ENCODE measurements at places on chromosomes 12 and 14.

DNA sequence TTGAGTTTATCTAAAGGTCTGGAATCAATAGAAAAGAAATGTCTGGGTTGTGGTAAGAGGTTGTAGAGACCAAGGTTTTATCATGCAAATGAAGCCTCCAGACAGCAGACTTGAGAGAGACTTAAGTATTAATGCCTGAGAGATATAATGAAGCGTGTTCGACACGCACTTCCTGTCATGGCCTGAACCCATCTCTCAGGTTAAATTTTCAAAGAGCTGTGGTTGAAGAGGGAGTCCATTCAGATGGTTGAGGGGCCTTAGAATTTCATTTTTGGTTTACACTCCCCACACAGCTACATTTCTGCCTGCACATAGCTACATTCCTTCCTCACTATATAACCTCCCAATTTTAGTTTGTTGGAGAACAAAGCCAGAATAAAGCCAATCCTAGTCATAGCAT is 10.1 kb upstream of the CLEC12A start:
- DNase-seq = no peak

DNA sequence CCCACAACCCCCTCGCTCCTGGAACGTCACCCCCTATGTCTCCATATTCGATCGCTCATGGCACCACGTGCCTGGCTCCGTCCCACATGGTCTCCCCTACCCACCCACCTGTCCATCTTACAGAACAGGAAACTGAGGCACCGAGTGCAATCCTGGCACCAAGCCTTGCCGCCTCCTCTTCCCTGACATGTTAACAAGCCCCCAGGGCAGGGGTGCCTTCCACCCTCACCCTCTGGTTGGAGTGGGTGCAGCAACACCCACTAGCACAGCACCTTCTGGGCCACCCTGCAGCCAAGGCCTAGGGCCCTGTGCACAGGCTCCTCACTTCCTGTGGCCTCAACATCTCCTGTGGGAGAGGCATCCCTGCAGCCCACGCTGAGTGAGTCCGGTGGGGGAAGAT is 110.3 kb downstream of the RFLNA start:
- no peak for DNase-seq

DNA sequence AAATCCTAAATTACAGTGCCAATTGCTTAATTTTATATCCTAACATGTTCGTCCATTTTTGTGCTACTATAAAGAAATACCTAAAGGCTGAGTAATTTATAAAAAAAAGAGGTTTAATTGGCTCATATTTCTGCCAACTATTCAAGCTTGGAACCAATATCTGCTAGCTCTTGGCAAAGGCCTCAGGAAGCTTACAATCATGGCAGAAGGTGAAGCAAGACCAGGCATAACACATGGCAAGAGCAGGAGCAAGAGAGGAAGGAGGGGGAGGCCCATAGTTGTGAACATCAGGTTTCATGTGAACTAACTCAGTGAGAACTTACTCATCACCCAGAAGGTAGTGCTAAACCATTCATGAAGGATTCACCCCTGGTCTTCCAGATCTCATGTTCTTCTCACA is 494.3 kb downstream of the CCER1 start:
- no peak for DNase-seq

- DNase-seq = no peak
Observed at GRCh38 chr14:58287607-58288042, 10.7 kb upstream of the ARID4A start.

DNA sequence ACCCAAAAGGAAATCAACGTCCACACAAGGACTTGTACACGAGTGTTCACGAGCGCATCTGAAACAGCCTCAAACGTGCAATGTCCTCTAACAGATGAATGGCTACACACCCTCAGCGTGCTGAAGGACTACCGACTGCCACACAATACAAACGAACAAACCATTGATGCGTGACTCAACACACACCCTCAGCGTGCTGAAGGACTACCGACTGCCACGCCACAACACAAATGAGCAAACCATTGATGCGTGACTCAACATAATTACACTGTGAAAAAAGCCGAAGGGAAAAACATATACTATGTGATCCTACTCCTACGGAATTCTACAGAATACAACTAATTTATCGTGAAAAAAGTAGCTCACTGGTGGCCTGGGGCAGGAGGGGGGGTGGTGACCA is 25.1 kb upstream of the BTBD6 start:
- no peak for DNase-seq

DNA sequence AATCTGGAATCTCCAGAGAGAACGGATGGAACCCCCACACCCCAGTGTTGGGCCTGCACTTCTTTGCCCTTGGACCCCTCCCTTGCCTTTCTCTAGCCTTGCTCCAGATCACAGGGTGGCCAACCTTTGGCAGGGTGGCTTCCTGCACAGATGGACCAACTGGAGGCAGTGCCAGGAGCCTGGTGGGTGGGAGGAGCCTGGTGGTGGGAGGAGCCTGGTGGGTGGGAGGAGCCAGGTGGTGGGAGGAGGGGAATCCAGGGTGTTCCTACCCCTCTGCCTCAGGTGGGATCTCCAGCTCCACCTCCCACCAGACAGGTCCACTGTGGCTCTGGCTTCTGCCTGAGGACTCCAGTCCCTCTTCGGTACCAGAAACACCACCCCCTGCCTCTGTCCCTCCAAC is 15.0 kb upstream of the ORAI1 start:
- no peak for DNase-seq

DNA sequence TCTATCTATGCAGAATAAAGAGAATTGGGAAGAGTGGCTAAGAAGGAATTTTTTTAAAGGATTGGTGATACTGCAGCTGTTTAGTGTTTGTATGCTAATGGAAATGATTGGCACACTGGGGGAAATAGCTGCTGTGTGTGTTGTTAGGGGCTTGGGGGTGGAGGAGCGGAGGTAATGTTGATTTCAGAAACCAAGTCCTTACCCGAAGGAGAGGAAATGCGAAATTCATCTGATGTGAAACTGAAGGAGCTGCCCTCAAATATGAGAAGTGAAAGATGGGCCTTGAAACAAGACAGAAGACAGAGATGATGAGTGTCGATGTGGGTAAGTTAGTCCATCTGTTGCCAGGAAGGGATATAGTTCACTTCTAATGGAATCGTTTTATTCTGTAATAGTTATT is 21.2 kb upstream of the RNASE12 start:
- peak; percentile 62 for DNase-seq

DNA sequence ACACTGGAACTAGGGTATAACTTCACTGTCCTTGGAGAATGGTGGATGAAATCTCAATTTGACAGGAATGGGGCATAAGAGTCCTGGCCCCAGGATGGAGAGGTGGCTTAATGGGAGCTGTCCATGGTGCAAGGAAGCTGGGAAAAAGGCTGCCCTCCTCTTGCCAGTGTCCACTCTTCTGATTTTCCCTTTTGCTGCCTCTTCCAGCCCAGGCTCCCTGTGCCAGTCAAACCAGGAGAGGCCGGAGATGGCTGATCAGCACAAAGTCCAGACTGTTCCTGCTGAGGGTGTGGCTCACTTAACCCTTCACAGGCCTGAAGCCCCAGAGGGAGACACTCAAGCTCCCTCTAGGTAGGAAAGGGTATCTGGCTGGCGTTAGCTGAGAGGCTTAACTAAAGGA is at the start of gene MYO1A:
Gene MYO1A (minus strand): TSS at position 240 of the 400 bp plus-strand sequence. CDS start 1,806 bp downstream, outside the sequence.
- no peak for DNase-seq

DNA sequence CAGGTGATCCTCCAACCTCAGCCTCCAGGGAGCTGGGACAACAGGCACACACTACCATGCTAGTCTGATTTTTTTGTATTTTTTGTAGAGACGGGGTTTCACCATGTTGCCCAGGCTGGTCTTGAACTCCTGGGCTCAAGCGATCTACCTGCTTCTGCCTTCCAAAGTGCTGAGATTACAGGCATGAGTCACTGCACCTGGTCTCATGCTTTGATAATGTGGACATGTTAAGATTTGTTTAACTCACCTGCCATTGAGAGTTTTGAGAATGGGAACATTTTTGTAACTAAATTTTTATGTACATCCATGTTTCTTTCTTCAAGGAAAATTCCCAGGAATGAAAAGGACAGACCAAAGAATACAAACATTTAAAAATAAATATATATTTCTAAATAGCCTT is 121.2 kb downstream of the MIPOL1 start:
- no peak for DNase-seq

DNA sequence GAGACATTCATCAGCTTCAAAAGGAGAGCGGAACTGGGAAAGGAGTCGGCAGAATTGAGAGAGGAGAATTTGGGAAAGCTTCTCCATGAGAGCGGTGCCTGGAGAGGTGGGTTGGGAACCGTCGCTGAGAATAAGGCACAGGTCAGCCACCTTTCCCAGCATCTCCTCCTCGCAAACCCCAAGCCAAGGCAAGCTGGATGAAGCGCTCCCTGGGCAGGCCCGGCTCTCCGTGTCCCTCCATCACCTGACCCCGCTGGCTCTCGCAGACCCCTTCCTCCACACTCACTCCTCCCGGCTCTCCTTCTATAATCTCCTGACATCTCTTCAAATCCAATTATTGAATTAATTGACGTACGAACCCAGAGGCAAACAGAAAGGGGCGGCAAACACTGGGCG is 18.9 kb upstream of the ATP5MC2 start:
- no peak for DNase-seq

DNA sequence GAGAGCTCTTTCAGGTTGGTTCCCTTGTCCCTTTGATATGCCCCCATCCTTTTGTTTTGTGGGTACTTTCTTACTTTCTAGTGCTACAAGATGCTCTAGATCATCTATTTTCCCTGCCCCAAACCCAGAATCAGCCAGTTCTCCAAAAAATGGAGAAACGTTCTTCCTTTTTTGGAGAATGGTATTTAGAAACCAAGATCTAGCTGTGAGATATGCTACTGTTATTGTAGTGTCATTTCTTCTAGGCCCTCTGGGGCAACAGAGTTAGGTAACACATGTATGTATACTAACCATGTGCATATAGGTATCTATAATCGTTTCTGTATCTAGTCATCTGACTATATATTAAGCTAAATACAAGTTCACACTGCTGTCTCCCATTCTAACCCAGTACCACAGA is 6.9 kb upstream of the IGFBP6 start:
- no peak for DNase-seq

GRCh38 chr14:53824061-53824460 is 132.6 kb downstream of the BMP4 start:
- DNase-seq = no peak

DNA sequence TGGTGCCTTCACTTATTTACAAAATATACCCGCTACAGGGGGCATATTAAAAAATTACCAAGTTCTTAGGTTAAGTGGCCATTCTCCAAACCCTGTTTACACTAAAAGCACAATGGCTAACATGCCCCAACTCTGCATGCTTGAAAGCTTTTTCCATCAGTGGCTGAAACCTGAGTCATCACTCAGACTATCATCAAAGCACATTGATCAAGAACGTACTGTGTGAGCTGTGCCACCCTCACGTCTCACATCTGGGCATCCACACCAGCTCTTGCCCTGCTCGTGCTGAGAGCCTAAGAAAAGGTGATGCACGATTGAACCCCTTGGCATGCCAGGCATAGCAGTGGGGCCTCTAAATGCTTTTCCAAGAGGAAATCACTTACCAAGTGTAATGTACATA is 13.2 kb downstream of the AQP6 start:
- DNase-seq = no peak

DNA sequence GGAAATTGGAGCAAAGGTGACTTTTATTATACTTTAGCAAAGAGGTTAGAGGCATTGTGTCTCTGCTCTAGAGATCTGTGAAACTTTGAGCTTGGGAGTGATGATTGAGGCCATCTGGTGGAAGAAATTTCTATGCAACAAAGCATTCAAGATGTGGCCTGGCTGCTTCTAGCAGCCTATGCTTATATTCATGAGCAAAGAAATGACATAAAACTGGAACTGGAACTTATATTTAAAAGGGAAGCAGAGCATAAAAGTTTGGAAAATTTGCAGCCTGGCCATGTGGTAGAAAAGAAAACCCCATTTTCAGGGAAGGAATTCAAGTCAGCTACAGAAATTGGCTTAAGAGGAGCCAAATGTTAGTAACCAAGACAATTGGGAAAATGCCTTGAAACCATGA is 70.4 kb downstream of the SDR9C7 start:
- no peak for DNase-seq

DNA sequence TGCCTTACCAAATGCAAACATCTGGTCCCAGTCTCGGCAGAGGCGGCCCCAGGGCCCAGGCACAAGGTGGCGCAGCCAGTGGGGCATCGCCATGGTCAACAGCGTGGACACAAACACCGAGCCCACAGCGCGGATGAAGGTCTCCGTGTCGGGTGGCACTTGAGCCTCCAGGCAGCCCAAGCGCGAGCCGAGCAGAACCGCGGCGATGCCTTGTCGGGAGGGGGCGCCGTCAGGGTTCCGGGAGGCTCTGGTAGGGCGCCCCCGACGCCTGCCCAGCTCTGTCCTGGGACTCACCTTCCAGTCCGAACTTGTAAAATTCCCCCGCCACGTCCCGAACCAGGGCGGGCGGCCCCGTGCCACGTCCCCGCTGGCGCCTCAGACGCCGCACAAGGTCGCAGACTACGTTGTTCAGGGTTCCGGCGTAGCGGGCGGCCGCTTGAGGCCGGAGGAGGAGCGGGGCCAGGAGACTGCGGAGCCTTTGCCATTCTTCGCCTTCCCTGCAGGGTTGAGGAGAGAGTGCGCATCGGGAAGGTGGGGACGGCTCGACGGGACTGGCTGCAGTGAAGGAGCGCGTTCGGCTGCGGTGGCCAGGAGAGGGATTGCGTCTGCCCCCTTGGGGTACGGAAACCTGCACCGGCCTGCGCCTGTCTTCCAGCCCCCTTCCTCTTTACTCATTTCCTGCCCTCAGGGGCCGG is 1.7 kb downstream of the CYP27B1 start:
- no peak for DNase-seq

Measured in pons (tissue), 1 donor.